Central memory CD4-positive, alpha-beta T cell (primary cell): ENCODE measurements at places on chromosomes 7 and 10.

DNA sequence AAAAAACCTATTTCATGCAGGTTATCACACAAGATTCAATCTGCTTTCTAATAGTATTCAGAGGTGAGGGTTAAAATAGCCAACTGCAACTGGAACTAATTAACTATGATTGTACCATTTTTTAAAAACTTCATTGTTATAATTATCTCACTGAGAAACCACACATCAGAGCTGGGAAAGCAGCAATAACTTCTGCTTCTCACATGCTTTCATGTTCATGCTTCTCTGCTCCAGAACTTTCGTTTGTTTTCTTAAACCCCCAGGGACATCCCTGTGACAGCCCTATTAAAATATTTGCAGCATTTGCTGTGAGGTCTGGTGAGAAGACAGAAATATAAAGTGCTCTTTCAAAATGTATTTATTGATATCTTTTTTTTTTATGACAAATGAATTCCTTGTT lies 389.0 kb upstream of the SORCS1 start:
- DNase-seq: no peak

- DNase-seq: no peak
These were observed 535.0 kb downstream of the TNS3 start for GRCh38 chr7:47046949-47047348.

GRCh38 chr7:24284699-24285506 lies 913 bp downstream of the NPY start:
- DNase-seq: no peak

GRCh38 chr10:136465-136762 lies 1.2 kb downstream of the ZMYND11 start:
- no peak for DNase-seq
